ENCODE measurements at places on chromosomes 6 and 20.

- no peak for DNase-seq
Measured at GRCh38 chr6:111973927-111974639, 79.8 kb upstream of the CCN6 start.

DNA sequence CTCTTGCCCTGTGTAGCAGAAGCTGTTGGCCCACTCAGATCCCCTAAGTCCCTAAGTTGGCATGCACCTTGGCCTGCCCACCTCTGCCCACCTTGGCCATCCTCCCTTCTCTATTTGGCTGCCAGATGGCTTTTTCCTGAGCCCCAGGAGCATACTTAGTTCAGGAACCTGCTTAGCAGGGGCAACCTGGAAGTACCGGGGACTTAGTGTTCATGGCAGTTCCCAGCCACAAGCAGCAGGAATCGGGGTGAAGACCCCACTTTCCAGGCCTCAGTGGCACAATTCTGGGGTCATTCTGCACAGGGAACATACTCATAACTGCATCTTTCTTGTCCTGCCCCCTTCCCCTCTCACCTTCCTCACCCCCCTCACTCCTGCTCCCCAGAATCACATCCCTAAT is 158.0 kb upstream of the PMEPA1 start:
- DNase-seq: no peak

DNA sequence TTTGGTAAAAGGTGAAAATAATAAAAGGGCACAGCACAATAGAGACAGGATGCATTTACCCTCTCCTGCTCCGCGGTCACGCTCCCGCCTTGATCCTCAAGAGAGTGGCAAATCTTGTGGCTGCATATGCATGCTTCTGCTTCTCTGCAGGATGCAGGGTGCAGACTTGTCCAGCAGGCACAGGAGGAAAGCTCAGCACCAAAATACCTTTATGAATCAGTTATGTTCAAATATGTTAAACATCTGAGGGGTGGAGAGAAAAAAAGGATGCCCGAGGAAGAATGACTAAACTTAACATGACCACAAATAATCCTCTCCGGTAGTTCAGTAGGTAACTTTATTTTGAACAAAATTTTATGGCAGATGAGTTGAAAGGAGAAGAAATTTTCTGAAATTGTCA is 366.1 kb upstream of the SOX4 start:
- DNase-seq: peak; percentile 78

DNA sequence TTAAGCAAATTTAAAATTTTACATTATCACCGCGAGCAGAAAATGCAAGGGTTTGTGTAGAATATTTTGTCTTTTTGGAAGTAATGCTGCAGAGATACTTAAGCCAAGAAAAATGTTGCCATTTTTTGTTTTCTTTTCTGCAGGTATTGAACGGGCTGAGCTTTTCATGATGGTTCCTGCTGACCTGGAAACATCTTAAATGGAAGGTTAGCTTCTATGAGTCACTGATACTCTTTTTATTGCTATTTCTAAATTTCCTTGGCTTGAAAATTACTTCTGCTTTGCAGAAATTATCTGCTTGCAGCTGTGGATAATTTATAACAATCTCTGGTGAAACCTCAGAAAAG is 12.7 kb downstream of the SYTL3 start:
- no peak for DNase-seq

DNA sequence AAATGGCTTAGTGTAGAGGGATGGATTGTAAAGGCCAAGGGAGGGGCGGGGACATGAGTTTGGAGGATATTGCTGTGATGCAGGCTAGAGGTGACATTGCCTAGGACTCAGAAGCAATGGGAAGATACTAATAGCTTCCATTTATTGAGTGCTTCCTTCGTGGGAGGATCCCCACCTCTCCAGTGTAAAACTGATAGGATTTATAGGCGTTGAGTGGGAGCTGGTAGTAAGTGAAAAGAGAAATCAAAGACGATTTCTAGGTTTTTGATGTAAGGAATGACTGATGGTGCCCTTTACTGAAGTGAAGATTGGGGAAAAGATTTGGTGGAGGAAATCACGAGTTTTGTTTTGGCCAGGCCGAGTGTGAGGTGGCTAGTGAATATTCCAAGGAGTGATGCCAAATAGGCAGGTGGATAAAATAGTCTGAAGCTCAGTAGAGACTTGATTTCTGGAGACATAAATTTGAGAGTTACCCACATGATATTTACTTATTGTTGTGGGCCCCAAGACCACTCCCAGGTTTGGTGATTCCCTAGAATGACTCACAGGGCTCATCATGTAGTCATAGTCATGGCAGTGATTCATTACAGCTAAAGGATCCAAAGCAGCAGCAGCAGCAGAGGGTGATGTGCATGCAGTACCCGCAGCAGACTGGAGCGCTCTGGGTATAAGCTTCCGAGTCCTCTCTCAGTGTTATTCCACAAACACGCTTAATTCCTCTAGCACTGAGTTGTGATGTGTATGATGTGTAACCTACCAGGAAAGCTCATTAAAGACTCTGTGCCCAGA is 10.2 kb downstream of the RPRD1B start:
- DNase-seq: peak; percentile 99

DNA sequence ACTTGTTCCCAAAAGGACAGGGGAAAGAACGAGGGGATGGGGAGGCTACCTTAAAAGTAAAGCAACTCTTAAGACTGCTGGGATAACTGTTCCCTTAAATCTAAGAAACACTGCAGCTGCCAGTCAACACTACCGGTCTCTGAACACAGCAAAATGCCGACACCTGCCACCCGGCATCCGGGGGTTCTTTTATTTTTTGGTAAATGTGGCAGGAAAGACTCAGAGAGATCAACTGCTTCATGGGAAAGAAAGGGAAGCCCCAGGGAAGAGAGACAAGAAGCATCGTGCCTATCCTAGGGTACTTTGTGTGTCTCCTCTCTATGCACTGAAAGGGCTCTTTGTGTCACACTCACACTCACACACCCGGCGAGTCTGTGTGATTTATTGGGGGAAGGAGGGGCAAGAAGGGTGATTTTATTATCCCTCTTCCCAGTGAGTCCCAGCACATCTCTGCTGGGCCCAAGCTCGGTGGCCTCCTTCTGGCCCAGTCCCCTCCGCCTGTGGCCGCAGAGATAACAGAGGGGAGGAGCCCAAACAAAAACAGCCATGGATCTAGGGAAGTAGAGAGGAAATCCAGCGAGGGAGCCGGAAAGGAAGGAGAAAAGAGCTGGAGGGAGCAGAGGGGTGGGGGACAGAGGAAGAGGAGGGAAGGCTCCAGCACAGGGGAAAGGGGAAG is 1.4 kb downstream of the FYN start:
- no peak for DNase-seq
